Cortex of kidney (tissue), 1 donor: ENCODE measurements at places on chromosomes 3 and 15.

DNA sequence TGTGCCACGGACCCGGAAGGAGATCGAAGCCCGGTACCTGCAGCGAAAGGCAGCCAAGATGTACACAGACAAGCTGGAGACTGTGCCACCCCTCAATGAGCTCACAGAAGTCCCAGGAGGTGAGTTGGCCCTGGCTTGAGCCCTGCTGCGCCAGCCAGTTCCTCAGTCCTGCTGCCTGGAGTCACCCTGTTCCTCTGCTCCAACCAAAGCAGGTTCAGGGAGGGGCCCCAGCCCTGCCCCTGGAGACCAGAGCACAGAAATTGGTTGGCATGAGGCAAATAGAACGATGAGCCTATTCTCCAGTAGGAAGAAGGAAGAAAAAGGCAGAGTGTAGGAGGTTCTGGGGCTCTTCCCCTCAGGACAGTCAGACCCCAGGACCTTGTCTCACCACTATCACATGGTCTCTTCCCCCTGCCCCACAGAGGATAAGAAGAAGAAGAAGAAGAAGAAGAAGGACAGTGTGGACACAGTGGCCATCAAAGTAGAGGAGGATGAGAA lies 8.0 kb downstream of the TMIE start:
- DNase-seq = no peak

DNA sequence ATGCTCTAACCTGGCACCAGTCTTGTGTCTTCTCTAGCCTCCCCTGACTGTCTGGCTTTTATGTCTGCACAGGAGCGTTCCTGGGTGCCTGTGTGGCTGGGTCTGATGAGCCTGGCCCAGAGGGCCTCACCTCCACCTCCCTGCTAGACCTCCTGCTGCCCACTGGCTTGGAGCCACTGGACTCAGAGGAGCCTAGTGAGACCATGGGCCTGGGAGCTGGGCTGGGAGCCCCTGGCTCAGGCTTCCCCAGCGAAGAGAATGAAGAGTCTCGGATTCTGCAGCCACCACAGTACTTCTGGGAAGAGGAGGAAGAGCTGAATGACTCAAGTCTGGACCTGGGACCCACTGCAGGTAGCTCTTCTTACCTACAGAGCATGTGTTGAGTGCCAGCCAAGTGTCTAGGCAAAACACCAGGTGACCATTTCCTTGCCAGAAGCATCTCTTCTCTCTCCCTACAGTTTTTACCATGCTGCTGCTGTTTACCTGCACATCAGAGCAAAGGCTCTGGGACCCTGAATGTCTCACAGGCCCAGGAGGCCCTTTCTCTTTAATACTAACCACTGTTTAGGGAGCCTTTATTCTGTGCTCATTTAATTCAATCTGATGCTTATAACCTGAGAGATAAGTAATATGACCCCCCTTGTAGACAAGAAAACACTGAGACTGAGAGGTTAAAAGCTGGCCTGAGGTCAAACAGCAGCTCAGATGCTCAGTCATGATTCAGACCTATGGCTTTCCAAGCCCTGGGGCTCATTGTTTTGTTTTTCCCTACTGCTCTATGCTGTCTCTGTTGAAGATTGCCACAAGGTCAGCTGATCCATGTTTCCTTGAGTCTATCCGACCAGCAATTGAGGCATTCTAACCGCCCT lies 10.4 kb downstream of the PODXL2 start:
- no peak for DNase-seq

DNA sequence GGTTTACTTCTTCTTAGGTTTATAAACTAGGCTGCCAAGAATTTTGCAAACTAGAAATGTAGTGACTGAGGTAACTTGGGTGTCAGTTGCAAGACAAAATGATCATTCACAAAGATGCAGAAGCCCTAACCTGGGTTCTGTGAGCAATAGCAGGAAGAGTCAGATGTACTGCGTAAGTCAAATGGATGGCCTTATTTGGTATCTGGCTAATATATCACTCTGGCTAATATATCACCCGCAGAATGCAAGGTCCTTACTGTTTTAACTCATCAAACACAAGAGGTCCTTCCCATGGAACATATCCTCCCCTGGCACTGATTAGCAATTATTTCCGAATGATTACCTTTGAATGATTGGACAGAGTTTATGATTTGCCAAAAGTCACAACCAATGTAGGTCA lies 37.4 kb downstream of the RBMS3 start:
- DNase-seq = no peak

DNA sequence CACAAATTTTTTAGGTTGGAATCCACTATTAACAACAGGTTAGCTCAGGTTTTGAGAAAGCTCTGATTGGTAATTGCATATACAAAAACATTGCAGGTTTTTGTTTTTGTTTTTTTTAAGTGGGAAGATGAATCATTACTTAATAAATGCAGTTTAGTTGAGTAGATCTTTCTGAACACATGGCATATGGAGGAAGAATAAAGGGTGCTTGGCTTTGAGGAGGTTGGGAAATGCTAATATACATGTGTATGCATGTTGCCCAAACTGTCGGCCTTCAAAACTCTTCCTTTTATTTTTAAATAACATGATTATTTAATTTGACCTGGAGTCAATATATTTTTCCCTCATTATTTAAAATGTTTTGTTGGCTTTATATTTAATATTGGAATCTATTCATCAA lies 32.8 kb downstream of the ZBTB38 start:
- DNase-seq = no peak

- DNase-seq = no peak
These were observed 77.4 kb downstream of the SLTM start for GRCh38 chr15:58856086-58856485.

GRCh38 chr15:43105077-43105736 lies 631 bp downstream of the UBR1 start:
- no peak for DNase-seq

DNA sequence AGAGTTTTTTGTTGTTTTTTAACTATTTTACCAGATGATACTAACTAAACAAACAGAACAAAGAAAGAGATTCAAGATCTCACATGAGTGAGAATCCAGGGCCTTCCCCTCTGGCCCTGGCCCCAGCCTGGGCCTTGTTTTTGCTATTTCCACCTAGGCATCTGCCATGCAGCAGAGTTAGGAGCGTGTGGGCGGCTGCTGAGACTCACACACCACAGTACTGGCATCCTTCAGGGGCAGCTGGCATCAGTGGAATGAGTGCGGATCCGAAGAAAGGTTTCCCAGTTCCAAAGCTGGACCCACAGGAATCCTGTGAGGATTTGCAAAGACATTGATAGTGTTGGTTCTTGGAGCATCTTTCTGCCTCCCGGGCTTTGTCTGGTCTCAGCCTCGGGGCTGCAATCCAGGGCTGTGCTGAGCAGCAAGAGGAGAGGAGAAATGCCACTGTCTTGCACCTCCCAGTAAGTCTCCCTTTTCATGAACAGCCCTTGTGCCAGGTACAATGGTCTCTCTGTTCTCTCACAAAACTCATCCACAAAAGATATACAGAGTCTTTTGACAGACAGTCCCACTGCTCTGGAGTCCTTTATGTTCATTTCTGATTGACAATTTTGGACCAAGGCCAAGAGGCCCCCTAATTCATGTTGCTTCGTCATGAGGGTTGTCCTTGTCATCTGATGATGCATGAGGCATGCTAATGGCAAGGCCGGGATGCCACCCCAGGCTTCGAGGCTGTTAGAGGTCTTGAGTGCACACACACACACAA lies 46.6 kb downstream of the APH1B start:
- DNase-seq = no peak

GRCh38 chr3:154242766-154243165 lies 81.5 kb downstream of the DHX36 start:
- DNase-seq = no peak

GRCh38 chr3:21934591-21934990 lies 183.6 kb upstream of the ZNF385D start:
- DNase-seq = no peak

GRCh38 chr3:150105886-150106612 lies 135.4 kb upstream of the PFN2 start:
- DNase-seq = no peak

- DNase-seq = no peak
These were observed 397.1 kb downstream of the TIGIT start for GRCh38 chr3:114690911-114691310.

GRCh38 chr3:30626443-30627180 lies 20.2 kb downstream of the TGFBR2 start:
- no peak for DNase-seq

DNA sequence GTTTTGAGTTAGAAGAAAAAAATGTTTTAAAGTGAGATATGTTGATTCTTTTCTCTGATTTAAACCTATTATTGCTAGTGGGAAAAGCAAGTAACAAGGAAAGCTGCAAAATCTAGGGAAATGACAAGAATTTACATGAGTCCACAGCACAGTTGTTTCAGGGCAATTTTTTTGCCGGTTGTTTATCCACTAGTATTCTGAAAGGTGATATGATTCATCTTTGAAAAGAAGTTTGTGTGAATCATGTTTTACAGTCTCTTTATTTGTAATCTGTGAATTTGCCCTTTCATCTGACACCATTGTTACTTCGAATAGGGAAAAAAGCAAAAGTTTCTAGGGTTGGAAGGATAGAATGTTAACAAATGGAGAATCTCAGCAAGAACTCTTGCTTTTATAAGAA lies 894.7 kb downstream of the OTOL1 start:
- DNase-seq = no peak

GRCh38 chr3:1235526-1236120 lies 142.8 kb downstream of the CNTN6 start:
- DNase-seq = no peak

DNA sequence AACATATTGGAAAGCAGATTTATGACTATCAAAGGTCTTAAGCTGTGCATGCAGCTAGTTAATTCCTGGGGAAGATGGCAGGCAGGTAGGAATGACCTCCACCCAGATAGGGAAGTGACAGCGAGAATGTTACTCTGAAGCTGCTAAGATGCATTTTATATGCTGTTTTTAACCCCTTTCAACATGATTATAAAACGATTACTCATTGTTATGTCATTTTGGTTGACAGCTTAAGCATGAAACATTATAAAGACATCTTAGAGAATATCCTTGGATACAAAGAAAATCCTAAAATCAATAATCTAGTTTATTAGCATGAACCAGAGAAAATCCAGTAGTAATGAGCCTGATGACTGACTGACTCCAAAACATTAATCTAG lies 220.5 kb downstream of the NR1D2 start:
- no peak for DNase-seq

GRCh38 chr3:5160321-5160720 lies 27.2 kb upstream of the EDEM1 start:
- DNase-seq = no peak

GRCh38 chr15:77384086-77384485 lies 35.8 kb downstream of the PEAK1 start:
- DNase-seq = no peak

- DNase-seq = no peak
These were observed 93.7 kb downstream of the NPTN start for GRCh38 chr15:73539212-73540128.

DNA sequence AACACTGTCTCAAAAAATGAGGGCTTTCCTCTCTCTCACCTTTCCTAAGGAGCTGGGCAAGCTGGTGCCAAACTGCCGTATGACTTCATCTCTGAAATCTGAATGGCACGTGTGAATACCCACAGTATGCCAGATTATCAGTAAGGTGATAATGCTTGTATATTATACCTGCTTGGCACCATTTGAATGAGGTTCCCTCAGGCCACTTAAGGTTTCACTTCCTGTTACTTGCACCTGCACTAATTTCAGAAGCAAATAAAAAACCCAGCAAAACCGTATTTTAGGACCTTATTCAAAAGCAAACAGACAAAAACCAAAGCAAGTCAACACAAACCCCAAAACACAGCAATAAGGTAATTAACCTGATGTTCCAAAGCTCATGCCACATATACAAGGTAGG lies 19.7 kb downstream of the FOXP1 start:
- DNase-seq = no peak

DNA sequence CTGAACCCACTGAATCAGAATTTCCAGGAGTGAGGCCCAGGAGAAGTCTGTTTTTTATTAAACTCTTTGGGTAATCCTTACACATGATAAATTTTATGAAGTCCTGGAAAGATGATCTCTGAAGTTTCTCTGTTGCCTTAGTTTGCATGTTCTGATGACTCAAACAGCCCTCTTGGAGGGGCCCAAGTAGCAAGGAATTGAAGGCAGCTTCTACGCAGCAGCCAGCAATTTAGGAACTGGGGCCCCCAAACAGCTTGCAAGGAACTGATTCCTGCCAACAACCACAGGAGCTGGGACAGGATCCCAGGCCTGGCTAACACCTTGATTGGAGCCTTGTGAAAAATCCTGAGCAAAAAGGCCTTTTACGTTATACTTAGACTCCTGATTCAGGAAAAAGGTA lies 5.4 kb upstream of the ACP3 start:
- DNase-seq = no peak

- no peak for DNase-seq
These were observed 10.1 kb upstream of the JMJD7 start for GRCh38 chr15:41817781-41818180.

DNA sequence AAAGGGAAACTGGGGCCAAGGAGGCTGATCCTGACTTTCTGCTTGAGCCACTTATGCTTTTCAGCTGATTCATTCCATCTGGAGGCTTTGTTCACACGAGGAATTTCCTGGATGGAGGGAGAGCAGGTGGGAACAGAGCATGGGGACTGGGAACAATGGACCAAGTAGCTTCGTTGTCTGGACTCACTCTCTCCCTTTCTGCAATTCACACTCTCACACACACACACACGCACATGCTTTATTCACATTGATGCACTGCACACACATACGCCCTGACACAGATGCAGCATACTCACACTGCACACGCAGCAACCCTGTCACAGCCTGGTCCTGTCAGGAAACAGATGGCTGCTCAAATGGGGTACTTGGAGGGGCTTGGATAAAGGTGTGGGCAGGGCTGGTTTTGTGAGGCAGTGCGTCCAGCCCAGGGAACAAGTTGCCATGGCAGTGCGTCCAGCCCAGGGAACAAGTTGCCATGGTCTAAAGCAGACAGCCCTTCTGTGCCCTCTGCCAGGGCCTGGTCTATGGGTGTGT lies 19.8 kb upstream of the CHCHD6 start:
- DNase-seq = no peak

DNA sequence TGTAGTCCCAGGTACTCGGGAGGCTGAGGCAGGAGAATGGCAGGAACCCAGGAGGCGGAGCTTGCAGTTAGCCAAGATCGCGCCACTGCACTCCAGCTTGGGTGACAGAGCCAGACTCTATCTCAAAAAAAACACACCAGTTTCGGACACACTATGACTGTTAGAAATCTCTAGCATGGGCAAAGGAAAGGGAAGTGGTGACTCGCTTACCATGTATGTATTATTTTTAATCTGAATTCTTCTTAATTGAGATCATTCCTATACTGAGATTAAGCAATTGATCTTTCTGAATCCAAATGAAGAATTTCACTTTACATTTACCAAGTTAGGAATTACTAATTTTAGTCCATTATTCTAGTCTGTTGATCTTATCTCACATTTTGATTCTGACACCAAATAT lies 459.2 kb upstream of the ALCAM start:
- DNase-seq = no peak

GRCh38 chr3:16303037-16303575 lies 38.1 kb downstream of the OXNAD1 start:
- no peak for DNase-seq

DNA sequence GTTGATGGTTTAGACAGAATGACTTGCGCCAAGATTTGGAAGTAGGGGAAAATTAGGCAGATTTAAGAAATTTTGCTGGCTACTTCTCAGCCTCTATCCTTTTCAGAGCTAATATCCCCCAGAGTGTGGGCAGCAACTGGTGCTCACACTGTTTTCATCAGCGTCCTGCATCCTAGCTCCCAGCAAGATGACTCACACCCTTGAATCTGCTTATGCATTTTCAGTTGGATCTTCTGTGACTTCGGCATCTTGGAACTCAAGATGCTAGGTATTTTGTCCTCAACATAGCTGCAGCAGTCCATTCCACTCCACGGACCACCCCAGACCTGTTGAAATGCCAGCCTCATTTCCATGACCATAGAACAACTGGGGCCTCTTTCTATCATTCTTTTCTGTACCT lies 336.1 kb upstream of the NR2F2 start:
- no peak for DNase-seq
